ENCODE measurements at places on chromosomes 4 and X.

GRCh38 chr4:23717528-23718248 lies 172.2 kb downstream of the PPARGC1A start:
- DNase-seq, result no peak

GRCh38 chr4:26905172-26905571 lies 44.5 kb downstream of the STIM2 start:
- DNase-seq, result no peak

GRCh38 chr4:188466001-188466400 lies 326.8 kb downstream of the TRIML1 start:
- DNase-seq, result no peak

DNA sequence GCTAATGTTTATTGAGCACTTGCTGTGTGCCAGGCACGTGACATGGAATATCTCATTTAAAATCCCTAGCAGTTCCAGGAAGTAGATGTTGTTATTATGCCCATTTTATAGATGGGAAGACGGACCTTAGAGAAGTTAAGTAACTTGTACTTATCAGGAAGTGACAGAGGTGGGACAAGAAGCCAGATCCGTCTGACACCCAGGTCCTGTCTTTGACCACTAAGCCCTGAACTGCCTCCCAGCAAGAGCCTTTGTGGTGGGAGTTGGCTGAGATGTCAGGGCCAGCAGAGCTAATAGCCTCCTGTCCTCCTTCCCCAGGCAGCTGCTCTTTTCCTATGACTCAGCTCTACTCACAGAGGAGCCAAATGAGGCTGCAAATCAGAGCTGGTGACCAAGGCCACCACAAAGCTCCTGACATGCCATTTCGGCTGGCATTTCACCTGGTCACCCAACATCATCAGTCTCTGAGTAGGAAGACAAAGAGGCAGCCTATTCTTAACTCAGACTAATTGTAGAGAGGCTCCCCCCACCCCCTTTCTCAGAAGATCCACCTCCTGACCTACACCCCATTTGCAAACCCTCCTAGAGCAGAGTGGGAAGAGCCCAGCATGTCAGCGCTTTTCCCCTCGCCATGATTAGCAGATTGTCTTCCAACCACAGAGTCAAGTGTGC lies 175.1 kb upstream of the KIT start:
- no peak for DNase-seq

DNA sequence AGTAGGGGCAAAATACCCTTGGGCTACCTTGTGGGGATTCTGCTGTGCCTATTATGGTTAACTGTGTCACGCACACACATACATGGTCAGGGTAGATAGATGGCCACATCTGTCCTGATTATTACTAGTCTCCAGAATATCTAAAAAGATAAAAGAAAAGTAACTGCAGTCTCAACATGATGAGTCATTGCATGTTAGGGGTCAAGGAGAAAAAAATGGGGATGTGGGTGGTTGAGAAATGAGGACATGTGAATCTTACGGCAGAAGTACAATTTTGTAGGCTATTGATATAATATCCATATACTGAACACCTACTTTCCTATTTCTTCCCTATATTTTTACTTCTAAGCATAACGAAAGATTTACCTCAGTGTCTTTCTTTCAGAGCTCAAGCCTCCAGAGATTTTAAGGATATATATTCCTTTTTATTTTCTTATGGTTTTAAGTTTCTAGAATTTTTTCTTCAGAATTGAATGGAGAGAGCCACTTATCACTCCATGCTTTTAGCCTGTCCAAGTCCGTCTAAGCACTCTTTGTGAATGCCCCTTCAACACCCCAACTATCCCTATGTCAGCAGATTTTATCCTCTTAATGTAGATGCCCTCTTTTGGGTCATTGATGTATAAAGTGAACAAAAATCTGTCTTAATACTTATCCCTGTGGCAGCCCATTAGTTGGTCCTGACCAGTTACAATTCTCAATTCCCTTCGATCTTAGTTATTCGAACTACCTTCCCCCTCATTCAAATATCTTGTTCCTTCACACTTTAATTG lies 642.2 kb downstream of the IQCM start:
- no peak for DNase-seq

DNA sequence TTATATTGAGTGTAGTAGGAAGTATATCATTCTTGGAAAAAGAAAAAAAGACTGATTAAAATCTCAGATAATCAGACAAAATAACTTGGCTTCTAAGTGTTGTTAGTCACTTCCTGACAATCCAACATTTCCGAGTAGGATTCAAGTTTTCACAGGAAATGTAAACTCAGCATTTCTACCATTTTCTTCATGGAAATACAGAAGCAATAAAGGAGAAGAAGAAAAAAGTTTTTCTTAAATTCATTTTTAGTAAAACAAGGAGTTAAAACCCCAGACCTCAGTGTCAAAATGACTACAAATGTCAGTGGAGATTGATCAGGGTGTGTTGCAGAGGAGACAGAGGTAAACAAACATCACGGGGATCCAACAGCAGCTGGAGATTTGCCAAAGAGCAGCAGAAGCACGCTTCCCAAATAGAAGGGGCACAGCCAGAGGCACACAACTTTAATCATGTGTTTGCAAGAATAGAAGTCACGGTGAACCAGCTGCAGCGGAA lies 129.3 kb upstream of the FAM9B start:
- no peak for DNase-seq

DNA sequence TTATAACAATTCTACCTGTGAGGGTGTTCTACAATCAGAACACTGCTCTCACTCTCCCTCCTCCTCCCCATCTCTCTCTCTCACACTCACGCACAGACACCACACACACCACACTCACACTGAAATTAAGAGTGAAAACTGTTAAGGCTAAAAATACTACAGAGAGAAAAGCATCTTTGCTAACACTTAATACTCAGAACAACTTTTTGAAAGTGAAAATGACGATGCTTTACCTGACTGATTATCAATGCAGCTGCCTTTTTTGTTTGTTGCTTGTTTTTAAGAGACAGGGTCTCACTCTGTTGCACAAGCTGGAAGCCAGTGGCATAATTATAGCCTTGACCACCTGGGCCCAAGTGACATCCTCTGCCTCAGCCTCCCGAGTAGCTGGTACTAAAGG lies 222.4 kb downstream of the APBB2 start:
- DNase-seq, result no peak

- DNase-seq, result no peak
Measured at GRCh38 chr4:118969359-118969758, 80.7 kb downstream of the SYNPO2 start.

- DNase-seq, result no peak
Measured at GRCh38 chr4:13208558-13209193, 275.5 kb downstream of the RAB28 start.

GRCh38 chr4:151563194-151563593 lies 154.2 kb downstream of the FHIP1A start:
- DNase-seq, result no peak

GRCh38 chrX:3451571-3451970 lies 105.1 kb upstream of the MXRA5 start:
- DNase-seq, result no peak

- no peak for DNase-seq
Measured at GRCh38 chr4:15118292-15118691, 116.0 kb downstream of the CPEB2 start.

DNA sequence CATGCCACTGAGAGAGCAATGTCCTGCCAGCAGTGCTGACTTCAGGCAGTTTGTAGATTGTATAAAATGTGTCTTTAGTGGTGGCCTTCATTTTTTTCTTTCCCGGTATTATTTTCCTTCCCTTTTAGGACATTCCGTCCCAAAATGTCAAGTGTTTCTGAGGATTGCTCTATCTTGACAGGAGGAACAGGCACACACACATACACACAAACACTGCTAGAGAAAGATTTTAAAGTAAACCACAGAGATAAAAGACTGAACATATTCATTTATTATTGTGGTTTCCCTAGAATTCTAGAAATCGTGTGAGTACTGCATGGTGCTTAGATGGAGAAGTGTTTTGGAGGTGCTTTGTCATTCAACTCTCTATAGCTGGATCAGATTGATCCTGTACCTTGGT lies 111.9 kb downstream of the GABRB1 start:
- DNase-seq, result no peak

DNA sequence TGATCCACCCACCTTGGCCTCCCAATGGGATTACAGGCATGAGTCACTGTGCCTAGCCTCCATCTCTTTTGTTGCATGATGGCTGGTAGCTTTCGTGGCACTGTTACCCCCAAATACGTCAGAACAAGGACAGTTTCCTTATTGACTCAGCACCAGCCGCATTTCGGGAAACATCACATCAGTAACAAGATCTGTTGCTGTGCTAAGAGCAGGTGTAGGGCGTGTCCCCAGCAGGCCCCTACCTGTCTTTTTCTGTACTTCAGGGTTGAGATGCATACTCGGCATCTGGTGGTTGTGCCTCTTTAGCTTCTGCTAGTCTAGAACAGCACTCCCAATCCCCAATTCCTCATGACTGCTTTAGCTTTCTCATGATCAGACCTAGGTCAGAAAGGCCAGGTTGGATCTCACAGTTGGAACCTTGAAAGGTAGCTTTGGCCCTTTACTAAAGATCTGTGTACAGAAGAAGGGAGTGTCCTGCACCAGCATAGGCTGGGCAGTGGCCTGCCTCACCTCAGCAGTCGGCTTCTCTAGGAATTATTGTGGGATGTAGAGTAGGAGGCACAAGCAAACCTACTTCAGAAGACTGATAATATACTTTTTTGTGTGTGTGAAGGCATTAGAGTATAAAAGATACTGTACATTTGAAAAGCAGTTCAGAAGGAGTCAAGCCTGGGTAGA lies 36.8 kb downstream of the NSD2 start:
- no peak for DNase-seq

DNA sequence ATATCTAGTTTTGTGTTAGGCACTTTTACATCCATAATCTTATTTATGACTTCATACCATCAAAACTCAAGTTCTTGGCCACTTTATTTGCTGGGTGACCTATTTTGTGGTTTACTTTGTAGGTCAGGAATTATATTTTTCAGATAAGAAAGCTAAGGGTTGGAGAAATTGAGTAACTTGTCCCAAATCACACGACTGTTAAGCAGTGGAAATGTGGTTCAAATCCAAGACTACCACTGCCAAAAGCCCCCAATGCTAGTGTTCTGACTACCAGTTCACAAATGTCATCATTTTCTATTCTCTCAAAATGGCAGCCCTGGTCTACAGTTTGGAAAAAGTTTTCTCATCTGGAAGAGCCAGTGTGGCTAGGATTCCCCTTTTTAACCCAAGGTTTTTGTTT lies 74.6 kb downstream of the OPHN1 start:
- no peak for DNase-seq

GRCh38 chr4:151537687-151538086 lies 128.7 kb downstream of the FHIP1A start:
- no peak for DNase-seq

GRCh38 chr4:70277121-70277520 lies 34.7 kb downstream of the CSN3 start:
- no peak for DNase-seq

- DNase-seq, result no peak
Measured at GRCh38 chr4:4396628-4397440, 9.9 kb downstream of the NSG1 start.

- no peak for DNase-seq
Measured at GRCh38 chr4:107631560-107631959, 88.5 kb downstream of the PAPSS1 start.

DNA sequence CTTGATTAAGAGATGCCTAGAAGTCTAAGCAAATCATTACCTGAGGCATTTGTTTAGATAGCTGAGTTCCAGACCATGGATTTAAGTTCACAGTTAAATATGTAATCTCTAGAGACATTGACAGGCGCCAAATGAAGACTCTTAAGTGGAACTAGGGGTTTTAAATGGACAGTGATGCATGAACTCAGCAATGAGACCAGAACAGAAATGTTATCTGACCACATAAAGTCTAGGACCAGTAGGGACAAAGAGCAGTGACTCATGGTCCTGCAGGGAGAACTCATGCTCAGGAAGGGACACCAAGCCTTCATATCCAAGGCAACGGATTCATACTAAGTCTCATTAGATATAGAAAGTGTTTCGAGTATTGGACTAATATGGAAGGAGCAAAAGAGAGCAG lies 152.3 kb downstream of the PPARGC1A start:
- no peak for DNase-seq

GRCh38 chr4:63663870-63664269 lies 745.4 kb downstream of the TECRL start:
- DNase-seq, result no peak

- DNase-seq, result no peak
Measured at GRCh38 chrX:45873781-45874180, 671.4 kb downstream of the ZNF674 start.

GRCh38 chr4:7337196-7338058 lies 97.3 kb downstream of the PSAPL1 start:
- no peak for DNase-seq

DNA sequence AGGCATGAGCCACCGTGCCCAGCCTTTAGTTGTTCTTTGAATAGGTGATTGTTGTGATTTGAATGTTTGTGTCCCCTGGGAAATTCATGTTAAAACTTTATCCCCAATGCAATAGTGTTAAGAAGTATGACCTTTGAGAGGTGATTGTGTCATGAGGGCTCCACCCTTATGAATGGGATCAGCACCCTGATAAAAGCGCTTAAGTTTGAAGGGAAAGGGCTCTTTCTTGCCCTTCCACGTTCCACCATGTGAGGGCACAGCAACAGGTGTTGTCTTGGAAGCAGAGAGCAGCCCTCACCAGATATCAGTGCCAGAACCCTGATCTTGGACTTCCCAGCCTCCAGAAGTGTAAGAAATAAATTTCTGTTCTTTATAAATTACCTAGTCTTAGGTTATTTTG lies 33.7 kb upstream of the RP2 start:
- no peak for DNase-seq

- DNase-seq, result no peak
Measured at GRCh38 chr4:89263265-89263664, 44.3 kb downstream of the GPRIN3 start.

GRCh38 chrX:148372925-148373324 lies 127.5 kb upstream of the AFF2 start:
- no peak for DNase-seq

DNA sequence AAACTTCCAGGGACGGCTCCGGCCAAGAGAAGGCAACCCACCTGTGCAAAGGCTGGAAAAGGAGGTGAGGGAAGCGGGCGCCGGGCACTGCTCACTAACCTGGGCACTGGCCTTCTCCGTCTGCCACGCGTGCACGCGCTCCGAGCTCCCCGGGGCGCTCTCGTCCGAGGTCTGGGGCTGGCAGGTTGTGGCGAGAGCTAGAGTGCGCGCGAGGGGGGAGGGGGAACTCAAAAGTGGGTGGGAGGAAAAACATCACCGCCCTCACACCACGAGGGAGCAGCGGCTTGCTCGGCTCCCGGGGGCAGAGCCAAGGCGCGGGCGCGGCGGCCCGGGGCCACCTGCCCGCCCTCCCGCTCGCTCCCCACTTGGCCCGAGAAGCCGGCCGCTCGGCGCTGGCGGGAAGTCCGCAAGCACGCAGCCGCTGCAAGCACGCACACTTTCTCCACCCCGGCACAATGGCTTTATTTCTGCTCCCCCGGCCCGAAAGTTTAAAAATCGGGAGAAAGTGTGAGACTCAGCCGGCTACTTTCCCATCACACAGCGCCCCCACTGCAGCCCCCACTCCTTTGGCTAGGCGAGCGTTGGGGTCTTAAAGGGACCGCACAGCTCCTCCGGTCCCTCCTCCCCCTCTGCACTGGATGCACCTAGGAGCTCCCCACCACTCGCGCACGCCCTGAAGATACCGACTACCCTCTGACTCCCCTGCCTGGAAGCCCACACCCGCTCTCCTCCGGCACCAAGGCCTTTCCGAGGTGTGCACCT lies at the start of gene CHRDL1:
TSS of gene CHRDL1 (minus strand) at position 173 of the 762 bp plus-strand sequence. CDS start 3,636 bp downstream, outside the sequence.
- no peak for DNase-seq
